ENCODE measurements at places on chromosomes 3 and 15. TPM values are rescaled to one million over a fixed set of nuclear protein-coding genes. Genes with fewer than 3 reads are reported as not detected.

KLHL6 gene
- 34.6 TPM for total RNA-seq

GRCh38 chr3:69784954-69785514 lies 45.8 kb downstream of the MITF start:
- H3K4me3 ChIP-seq: no peak overlapping the region
- H3K27ac ChIP-seq: no peak overlapping the region
- DNase-seq: no peak
- H3K36me3 ChIP-seq: no peaks in the 10 kb centered on the region
- H3K4me1 ChIP-seq: no peaks in the 10 kb centered on the region

GRCh38 chr15:87569581-87569980 lies 687.0 kb downstream of the NTRK3 start:
- no peak overlapping the region for H3K4me3 ChIP-seq
- H3K4me1 ChIP-seq: no peaks in the 10 kb centered on the region
- DNase-seq: no peak
- H3K27me3 ChIP-seq: no peaks in the 10 kb centered on the region
- no peak overlapping the region for H3K27ac ChIP-seq

- H3K27me3 ChIP-seq: no peaks in the 10 kb centered on the region
- no peak overlapping the region for H3K27ac ChIP-seq
- no peaks in the 10 kb centered on the region for H3K36me3 ChIP-seq
- peaks cover 11% of the 10 kb centered on the region for H3K4me1 ChIP-seq
These were observed 74.0 kb downstream of the CHRNA7 start for GRCh38 chr15:32104061-32104995.

DNA sequence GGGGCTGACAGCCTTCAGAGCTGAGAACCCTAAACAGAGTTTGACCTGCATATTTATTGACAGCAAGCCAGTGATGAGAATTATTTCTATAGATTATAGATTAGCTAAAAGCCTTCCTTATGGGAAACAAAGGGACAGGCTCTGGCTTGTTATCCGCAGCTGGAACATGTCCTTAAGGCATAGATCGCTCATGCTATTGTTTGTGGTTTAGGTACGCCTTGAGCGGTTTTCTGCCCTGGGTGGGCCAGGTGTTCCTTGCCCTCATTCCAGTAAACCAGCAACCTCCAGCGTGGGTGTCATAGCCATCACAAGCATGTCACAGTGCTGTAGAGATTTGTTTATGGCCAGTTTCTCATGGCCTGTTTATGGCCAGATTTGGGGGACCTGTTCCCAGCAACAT lies 10.2 kb upstream of the FAH start:
- no peak overlapping the region for H3K27ac ChIP-seq
- DNase-seq: no peak
- no peak overlapping the region for H3K4me3 ChIP-seq
- no peaks in the 10 kb centered on the region for H3K27me3 ChIP-seq
- no peaks in the 10 kb centered on the region for H3K36me3 ChIP-seq

DNA sequence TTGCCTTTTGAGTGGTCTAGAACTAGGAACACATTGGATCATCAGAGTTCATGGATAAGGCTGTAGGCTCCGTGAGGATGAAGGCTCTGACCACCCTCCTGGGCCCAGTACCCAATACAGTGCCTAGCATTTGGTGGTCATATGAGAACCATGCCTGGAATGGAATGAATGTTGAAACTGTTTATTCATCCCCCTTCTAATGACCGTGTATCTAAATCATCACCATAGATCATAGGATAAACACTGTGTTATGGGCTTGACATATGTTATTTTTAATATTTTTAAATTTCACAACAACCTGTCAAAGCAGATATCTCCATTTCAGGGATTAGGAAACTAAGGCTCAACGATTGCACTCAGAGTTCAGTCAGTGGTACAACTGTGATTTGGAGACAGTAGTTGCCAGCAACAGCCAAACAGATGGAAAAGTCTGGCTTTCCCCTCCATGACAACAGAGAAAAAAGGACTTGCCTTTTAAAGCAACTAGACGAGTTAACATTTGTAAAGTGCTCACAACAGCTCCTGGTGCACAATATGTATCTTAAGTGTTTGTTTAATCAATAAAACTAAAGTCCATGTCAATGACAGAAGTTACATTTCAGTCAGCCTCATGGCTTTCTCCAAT lies 89.6 kb downstream of the TMEM266 start:
- no peak overlapping the region for H3K4me3 ChIP-seq
- H3K27me3 ChIP-seq: peaks cover 5% of the 10 kb centered on the region
- H3K36me3 ChIP-seq: no peaks in the 10 kb centered on the region
- peaks cover 18% of the 10 kb centered on the region for H3K4me1 ChIP-seq

PLIN1 gene
- total RNA-seq: 0.88 TPM

TERC gene
- 75.4 TPM for total RNA-seq

- no peak overlapping the region for H3K27ac ChIP-seq
- H3K4me3 ChIP-seq: no peak overlapping the region
- no peaks in the 10 kb centered on the region for H3K36me3 ChIP-seq
- no peaks in the 10 kb centered on the region for H3K4me1 ChIP-seq
These were observed 12.4 kb downstream of the CACNA2D2 start for GRCh38 chr3:50491023-50491422.

DNA sequence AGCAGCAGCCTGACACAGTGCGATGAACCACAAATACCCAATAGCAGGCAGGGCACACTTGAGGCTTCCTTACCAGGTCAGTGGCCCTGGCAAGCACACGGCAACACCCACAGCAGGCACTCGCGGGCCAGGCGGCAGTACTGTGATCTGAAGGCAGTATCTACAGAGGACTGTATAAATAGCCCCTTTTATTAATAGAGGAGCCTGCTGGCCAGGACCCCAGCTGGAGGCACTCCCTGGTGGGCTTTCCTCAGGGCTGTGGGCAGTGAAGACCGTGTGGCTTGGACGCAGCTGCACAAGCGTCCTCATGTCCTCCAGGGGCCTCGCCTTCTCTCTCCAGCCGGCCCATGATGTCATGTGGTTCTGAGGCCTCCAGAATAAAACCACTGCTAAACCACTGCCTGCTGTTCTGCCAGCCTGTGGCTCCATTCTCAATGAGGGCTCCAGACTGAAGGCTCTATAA lies 44.1 kb downstream of the LRIG1 start:
- no peak for DNase-seq
- no peak overlapping the region for H3K27ac ChIP-seq
- no peaks in the 10 kb centered on the region for H3K27me3 ChIP-seq
- no peaks in the 10 kb centered on the region for H3K36me3 ChIP-seq
- H3K4me3 ChIP-seq: no peak overlapping the region

GRCh38 chr15:52227456-52227855 lies 36.3 kb upstream of the GNB5 start:
- DNase-seq: no peak
- no peak overlapping the region for H3K4me3 ChIP-seq
- no peaks in the 10 kb centered on the region for H3K36me3 ChIP-seq
- H3K27ac ChIP-seq: peak overlapping the region; percentile 83

DNA sequence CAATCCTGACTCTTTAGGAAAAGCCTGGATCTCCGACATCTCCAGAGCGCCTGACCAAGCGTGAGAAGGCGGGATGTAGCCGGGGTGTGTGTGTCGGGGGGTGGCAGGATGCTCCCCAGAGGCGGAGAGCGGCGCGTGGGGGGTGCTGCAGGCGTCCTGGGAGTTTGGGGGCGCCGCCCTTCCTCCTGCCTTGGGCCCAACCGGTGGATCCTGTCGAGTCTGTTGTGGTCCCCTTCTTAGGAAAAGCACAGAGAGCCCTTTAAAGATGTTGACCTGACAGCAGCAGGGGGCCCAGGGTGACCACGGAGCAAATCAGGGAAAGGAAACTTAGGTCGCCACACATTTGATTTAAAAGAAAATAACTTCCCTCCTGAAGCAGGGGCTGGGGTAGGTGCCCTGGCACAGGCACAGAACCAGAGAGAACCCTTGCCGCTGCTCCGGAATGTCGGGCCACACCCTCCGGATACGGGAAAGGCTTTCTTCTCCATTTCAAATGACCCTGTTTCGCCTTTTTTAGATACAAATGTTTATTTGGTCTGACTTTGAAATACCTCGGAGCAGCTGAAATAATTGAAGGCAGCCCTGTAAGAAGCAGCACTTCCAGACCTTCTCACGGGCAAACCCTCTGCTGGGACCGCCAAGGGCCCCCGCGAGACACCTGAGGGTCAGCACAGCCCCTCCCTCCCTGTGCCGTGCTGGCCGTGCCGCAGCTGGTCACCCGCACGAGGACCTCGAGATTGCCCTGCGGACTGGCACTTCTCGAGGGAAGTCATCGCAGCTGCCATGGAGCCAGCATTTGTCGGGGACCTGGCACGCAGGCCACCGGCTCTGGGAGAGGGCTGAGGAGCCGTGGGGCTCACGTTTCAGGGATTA lies 102.9 kb upstream of the KLF13 start:
- H3K27me3 ChIP-seq: no peaks in the 10 kb centered on the region
- H3K27ac ChIP-seq: peak overlapping the region; percentile 78
- H3K4me3 ChIP-seq: no peak overlapping the region
- no peak for DNase-seq

GHRL gene
- total RNA-seq: 2.9 TPM

C2CD4A gene
- not detected for total RNA-seq

- H3K27ac ChIP-seq: no peak overlapping the region
- H3K4me3 ChIP-seq: no peak overlapping the region
- H3K4me1 ChIP-seq: peaks cover 5% of the 10 kb centered on the region
- no peak for DNase-seq
- H3K27me3 ChIP-seq: no peaks in the 10 kb centered on the region
These were observed 43.3 kb upstream of the VIPR1 start for GRCh38 chr3:42459151-42459550.

DNA sequence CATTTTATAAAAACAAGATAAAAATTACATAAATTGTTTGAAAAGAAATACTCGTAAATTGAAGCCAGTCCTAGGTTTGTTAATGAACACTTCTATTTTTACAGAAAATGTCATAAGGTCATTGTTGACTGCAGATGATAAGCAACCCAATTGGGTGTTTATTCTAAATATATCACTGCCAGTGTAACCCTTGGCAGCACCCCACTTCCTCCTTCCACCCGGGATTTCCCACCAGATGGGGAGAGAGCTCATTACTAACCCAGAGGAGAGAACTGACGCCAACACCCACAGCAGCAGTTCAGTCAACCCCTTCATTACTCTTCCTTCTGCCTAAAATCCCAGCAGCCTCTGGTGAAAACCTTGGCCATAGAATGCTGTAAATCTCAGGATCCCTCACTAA lies 307.6 kb downstream of the GAP43 start:
- H3K27me3 ChIP-seq: peaks cover 13% of the 10 kb centered on the region
- no peak for DNase-seq
- H3K4me3 ChIP-seq: no peak overlapping the region

- no peak for DNase-seq
- no peak overlapping the region for H3K27ac ChIP-seq
- no peaks in the 10 kb centered on the region for H3K27me3 ChIP-seq
- no peaks in the 10 kb centered on the region for H3K36me3 ChIP-seq
- peaks cover 6% of the 10 kb centered on the region for H3K4me1 ChIP-seq
These were observed 51.5 kb upstream of the CSTA start for GRCh38 chr3:122273498-122273897.

DNA sequence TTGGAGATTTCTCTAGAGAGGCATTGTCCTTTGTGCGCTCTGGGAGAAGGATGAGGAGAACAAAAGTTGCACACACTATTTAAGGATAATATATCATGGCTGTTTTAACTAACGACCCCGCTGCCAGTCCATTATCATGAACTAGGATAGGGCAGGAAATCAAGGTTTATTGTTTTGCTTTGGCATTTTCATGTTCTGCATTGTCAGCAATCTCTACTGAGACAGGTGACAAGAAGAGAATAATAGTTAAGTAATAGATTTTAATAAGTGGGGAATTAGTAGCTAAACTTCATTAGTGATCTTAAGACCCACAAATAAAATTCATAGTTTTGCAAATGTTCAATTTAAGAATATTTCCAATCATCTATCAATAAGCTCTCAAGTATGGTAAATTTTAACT lies 20.6 kb upstream of the GMNC start:
- no peak overlapping the region for H3K27ac ChIP-seq
- H3K4me1 ChIP-seq: no peaks in the 10 kb centered on the region
- DNase-seq: no peak

GRCh38 chr3:68274286-68274685 lies 619.9 kb upstream of the SUCLG2 start:
- H3K27me3 ChIP-seq: no peaks in the 10 kb centered on the region
- DNase-seq: no peak
- H3K4me3 ChIP-seq: no peak overlapping the region
- H3K4me1 ChIP-seq: no peaks in the 10 kb centered on the region
- H3K36me3 ChIP-seq: no peaks in the 10 kb centered on the region
- no peak overlapping the region for H3K27ac ChIP-seq

Measured in spleen (tissue), 13 donors.